ENCODE measurements at places on chromosomes 2 and 18.

- DNase-seq = no peak
Measured at GRCh38 chr2:20217041-20217970, 7.6 kb downstream of the SDC1 start.

GRCh38 chr18:58175786-58176176 is 131.8 kb downstream of the NEDD4L start:
- no peak for DNase-seq

DNA sequence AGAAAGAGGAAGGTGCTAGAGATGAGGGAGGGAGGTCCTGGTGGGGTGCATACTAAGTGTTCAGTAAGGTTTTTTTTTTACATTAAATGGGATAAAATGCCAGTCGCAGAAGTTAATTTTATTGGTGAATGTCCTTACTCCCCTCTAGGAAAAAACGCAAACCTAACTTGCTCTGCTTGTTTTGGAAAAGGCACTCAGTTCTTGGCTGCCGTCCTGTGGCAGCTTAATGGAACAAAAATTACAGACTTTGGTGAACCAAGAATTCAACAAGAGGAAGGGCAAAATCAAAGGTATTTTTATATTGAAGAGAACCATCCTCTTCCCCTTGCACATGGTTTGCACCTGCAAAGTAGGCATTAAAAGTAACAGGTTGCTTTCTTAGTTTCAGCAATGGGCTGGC is 12.7 kb upstream of the IL18R1 start:
- no peak for DNase-seq

DNA sequence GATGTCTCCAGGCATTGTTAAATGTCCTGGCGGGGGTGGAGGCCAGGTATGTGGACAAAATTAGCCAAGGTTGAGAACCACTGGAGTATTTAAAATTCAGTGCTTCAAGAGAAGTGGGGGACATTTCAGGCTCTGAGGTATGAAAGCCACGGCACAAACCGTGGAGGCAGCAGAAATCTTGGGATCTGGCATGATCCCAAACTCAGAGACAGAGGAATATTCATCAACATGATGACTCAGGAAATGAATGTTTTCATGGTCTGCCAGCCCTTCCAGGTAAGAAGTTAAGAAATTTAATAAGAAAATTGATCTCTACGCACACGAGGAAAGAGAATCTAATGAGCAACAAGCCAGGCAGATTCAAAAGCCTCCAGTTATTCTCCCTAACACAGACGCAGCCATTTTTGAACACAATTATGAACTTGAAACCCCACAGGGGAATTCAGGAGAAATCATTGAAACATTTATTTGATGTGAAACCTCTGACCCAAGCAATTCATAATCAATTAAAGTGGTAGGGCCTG is 11.3 kb upstream of the GRP start:
- no peak for DNase-seq

- no peak for DNase-seq
Measured at GRCh38 chr2:183465048-183465447, 340.8 kb downstream of the NUP35 start.

- no peak for DNase-seq
Measured at GRCh38 chr18:44036501-44036900, 644.2 kb upstream of the SETBP1 start.

DNA sequence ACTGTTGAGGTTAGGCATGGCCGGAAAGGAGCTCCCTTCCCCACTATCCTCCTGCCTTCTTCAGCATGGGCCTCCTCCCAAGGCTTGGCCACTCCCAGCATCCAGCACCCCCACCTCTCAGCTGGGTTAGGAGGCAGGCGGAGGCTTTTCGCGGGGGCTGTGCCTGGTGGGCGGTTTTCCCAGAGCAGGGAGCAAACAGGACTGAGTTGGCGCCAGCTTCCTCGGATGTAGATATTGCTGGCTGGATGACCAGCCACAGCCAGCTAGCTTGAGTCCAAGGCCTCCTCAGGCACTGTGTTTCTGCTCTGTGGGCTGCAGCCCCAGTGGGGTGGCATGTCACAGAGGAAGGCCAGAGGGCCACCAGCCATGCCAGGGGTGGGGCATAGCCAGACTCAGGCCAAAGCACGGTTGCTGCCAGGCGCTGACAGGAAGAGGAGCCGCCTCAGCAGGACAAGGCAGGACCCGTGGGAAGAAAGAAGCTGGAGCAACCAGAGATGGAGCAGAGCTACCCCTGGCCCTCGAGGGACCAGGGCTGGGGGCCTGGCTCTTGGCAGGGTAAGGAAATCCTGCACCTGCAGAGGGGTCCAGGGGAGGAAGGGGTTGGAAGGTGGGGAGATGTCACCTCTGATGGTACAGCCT is at the start of gene TCF23:
TSS of gene TCF23 (plus strand) at position 204 of the 639 bp plus-strand sequence. CDS start at position 334, 130 bp downstream.
- DNase-seq = no peak

DNA sequence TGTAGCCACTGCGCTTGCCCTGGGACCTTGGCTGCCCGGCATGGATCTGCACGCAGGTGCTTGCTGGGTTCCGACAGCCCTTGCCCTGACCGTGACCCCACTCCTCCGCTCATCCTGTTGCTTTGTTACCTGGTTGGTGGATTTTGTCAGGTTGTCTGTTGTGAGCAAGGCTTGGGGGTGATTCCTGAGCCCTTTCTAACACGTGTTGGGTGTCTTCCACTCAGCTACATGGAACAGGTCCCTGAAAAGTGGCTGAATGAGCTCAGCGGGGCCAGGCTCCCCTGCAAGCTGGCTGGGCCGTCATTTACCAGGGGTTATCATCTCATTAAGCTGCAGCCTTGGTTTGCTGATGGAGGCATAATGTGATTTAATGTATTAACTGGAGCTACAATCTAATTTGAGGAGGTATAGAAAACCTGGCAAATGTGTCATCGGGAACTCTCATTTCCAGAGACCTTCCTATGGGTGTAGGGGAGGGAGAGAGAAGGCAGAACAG is 24.6 kb downstream of the RAMP1 start:
- no peak for DNase-seq

GRCh38 chr2:1935476-1935875 is 191.2 kb upstream of the PXDN start:
- DNase-seq = no peak

- no peak for DNase-seq
Measured at GRCh38 chr2:25218100-25218499, 49.7 kb upstream of the POMC start.

DNA sequence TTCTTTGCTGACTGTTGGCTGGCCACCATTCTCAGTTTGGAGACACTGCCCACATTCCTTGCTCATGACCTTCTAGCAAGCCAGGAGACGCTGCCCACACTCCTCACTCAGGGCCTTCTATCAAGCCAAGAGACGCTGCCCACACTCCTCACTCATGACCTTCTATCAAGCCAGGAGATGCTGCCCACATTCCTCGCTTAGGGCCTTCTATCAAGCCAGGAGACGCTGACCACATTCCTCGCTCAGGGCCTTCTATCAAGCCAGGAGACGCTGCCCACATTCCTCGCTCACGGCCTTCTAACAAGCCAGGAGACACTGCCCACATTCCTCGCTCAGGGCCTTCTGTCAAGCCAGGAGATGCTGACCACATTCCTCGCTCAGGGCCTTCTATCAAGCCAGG is 131.3 kb upstream of the CBLN2 start:
- no peak for DNase-seq

GRCh38 chr2:97784953-97785352 is 71.6 kb downstream of the ZAP70 start:
- no peak for DNase-seq

DNA sequence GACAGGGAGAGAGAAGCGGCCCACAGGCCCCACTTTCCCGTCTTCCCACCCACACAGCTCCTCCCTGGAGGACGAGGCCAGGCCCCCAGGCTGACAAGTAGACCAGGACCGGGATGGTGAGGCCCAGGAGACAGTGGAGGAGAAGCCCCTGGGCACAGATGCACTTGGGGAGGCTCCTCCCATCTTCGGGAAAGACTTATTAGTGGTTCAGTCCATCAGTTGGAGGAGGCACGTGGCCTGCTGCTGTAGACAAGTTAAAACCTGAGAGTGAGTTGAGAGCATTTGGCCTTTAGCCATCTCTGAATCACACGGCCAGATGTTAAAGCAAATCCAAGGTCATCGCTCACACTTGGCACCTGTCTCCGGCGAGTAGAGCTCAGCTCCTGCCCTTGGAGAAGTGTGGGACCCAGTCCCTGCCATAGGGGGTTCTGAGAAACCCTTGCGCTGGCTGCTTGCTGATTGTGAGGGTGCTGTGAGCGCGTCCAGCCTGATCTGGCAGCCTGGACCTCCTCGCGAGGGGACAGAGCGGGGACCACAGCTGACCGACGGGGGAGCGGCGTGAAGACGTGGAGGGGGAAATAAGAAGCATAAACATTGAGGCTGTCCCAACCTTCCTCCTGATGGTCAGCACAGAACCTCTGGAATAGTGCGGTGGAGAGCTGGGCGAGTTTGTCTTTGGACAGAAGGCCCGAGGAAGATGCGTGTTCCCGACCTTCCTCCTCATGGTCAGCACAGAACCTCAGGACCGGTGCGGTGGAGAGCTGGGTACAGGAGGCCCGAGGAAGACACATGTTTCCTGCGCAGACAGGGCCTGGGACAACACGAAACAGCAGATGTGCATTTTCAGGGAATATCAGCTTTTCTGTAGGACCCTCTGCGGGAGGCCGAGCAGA is 24.7 kb upstream of the ALLC start:
- no peak for DNase-seq

- no peak for DNase-seq
Measured at GRCh38 chr2:6773007-6773693, 92.6 kb downstream of the CMPK2 start.

- no peak for DNase-seq
Measured at GRCh38 chr2:119481501-119482455, 42.5 kb downstream of the SCTR start.

GRCh38 chr18:59718108-59718463 is 20.9 kb upstream of the CCBE1 start:
- DNase-seq = no peak

- DNase-seq = no peak
Measured at GRCh38 chr2:204850581-204850980, 305.3 kb downstream of the PARD3B start.

DNA sequence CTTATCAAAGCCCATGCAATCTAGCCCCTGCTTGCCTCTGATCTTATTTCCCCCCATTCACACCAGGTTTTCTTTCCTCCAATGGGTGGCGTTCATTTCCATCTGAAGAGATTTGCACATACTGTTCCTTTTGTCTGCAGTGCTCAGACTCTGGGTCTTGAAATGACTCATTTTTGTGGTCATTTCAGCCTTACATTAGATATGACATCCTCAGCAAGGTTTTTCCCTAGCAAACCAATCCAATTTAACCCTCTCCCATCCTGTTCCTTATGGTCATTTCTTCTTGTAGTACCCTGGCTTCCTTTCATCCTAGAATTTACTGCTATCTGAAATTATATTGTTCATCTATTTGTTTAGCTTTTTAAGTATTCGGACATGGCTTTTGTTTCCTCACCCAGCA is 42.5 kb upstream of the SCN1A start:
- no peak for DNase-seq

DNA sequence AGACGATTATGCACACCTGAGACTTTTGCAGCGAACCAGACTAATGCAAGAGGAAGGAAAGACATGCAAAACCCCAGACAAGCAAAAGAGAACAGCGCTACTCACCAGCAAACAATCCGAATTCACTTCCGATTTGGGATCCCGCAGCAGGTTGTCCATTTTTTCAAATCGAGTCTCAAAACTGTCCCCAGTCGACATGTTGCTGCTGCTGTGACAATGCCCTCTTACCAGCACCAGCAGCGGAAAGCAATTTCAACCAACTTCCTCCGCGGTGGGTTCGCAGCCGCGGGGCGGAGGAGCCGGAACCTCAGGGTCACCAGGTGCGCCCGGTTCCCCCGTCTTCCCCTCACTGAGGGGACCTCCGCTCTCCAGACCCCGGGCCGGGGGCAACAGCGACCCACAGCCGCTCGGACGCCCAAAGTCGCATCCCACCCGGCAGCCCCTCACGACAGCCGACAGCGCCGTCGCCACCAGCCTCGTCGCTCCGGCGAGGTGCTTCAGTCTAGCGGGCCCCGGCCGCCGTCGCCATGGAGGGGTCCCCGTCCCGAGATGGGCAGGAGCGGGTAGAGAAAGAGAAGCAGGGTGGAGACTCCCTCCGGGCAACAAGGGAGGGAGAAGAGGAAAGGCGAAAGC is 784 bp downstream of the ROCK1 start:
- no peak for DNase-seq

Data from smooth muscle cell of the brain vasculature (primary cell).